ENCODE measurements at places on chromosomes 13 and 19.

- no peak for DNase-seq
These were observed 8.0 kb downstream of the RGCC start for GRCh38 chr13:41465241-41465847.

DNA sequence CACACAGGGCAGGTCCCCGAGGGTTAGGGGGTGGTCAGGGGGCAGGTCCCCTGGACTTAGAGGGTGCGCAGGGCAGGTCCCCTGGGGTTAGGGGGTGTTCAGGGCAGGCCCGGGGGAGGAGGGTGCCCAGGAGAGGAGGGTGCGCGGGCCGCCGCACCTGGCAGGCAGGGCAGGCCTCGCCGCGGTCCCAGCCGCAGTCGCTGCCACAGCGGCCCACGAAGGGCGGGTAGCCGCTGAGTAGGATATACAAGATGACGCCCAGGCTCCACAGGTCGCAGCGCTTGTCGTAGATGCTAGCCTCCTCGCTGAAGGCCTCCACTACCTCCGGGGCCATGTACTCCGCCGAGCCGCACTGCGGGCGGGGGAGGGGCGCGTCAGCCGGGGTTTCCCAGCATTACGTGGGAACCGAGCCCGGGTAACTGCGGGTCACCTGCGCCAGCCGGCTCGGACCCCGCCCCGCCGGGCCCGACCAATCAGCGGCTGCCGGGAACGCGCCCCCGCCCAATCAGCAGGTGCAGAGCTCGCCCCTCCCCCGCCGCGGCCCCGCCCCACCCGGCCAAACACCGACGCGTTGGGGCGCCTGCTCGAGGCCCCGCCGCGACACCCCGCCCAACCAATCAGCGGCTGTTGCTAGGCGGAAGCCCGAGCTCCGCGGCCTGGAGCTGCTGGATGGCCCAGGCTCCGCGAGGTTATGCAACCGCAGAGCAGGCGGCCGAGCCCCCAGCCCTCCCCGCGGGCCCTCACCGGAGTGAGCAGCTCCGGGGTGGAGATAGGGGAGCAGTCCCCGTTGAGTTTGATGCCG lies 9.2 kb downstream of the MKNK2 start:
- DNase-seq, result peak; percentile 94

- DNase-seq, result no peak
These were observed 58.2 kb downstream of the GJA3 start for GRCh38 chr13:20102525-20103180.

DNA sequence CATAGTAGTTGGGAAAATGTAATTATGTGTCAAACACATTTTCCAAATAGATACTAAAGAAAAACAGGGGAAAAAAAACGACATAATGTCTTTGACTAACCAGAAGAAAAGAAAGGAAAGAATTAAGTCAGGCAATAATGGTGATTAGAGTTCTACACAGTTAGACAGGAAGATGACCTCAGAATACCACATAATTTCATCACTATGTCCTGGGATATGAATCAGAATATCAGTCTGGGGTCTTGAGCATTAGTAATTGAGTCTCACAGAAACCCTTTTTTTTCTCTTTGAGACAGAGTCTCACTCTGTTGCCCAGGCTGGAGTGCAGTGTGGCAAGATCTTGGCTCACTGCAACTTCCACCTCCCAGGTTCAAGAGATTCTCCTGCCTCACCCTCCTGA lies 503.4 kb downstream of the SLITRK1 start:
- no peak for DNase-seq
